Mesendoderm (in vitro differentiated cells): ENCODE measurements at places on chromosomes 5 and 9.

DNA sequence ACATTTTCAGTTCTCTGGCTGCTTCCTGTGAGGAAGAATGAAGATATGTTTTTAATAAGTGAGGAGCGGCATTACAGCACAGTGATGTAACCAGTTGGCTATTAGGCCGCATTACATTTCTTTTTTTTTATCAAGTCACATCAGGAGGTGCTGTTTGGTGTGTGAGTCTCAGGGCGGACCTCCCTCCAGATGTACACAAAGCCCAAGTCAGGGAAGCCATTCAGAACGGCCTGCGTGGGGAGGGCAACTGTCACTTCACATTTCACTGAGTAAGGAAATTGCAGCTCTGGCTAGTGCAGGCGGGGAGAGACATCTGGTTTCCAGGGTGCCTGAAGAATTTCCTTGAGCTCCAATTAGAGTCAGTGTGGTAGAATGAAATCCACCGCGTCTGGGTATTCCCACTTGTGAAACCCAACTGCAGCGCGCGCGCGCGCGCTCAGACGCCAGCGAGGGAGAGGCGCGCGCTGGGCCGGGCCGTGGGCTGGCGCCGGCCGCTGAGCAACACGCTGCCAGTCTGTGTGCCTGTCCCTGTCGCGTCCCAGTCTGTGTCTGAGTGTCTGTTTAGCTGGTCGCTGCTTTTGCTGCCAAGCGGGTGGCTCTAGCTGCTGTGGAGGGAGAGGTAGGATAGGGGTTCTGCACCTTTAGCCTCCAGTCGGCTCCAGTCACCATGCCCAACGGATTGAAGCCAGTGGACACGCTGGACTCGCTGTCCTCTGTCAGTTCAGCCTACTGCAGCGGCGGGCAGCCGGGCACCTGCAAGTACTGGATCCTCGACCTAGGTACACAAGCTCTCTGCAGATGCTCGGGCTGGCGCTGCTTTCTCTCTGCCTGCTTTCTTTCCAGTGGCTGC lies 140.8 kb upstream of the OTULINL start:
- DNase-seq: no peak
- peaks cover 2% of the 10 kb centered on the region for H3K4me1 ChIP-seq
- H3K27ac ChIP-seq: no peak overlapping the region
- H3K27me3 ChIP-seq: no peaks in the 10 kb centered on the region
- no peak overlapping the region for H3K4me3 ChIP-seq

DNA sequence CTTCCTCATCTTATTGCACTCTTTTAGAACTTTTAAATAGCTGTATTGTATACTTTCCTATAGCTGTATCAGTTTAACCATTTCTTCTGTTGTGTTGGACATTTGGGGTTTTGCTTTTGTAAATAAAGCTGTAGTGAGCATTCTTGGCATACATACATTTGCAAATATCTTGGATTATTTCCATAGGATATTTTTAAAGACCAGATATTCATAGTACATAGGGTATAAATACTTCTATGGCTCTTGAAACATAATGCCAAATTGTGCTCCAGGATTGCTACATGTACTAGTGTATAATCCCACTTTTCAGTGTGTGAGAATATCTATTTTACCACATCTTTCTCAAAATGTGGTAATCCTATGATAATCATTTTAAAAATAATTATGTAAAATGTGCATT lies 51.2 kb downstream of the SCAMP1 start:
- no peak overlapping the region for H3K4me3 ChIP-seq
- no peak for DNase-seq
- no peaks in the 10 kb centered on the region for H3K4me1 ChIP-seq
- no peak overlapping the region for H3K27ac ChIP-seq
- H3K36me3 ChIP-seq: no peaks in the 10 kb centered on the region

DNA sequence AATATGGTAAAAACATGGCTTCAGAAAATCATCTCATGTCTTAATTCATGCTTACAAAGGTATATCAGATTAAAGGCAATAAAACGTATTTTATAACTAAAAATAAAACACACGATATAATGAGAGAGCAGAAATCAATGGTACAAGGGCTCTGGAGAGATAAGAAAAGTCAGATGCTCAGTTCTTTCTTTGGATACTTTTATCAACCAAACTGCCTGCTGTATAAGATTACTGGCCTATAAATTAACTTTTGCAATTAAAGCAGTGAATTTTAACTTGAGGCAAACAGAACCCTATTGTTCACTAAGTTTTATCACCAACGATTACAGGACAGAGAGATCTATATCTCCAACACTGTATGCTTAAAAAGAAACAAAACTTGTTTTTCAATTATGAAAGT lies 42.1 kb upstream of the HNRNPA0 start:
- H3K4me1 ChIP-seq: no peaks in the 10 kb centered on the region
- no peak overlapping the region for H3K4me3 ChIP-seq
- no peak for DNase-seq
- H3K27me3 ChIP-seq: no peaks in the 10 kb centered on the region
- no peaks in the 10 kb centered on the region for H3K36me3 ChIP-seq

DNA sequence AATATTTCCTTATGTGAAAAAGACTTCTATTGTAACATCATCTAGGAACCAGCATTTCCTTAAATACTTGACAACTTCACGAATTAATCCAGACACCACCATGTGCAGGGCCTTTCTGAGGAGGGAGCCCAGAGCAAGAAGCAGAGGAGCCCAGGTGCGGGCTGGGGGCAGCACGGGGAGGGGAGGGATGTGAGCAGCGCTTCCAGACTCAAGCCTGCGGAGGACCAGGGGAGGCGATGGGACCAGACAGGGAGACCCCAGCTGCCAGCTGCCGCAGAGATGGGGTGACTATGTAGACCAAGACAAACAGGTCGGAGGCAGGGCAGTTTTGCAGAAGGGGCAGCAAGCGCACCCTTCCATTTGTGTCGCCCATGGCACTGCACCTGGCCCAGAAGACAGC lies 596.1 kb downstream of the IRX1 start:
- no peaks in the 10 kb centered on the region for H3K36me3 ChIP-seq
- H3K4me3 ChIP-seq: no peak overlapping the region
- no peaks in the 10 kb centered on the region for H3K4me1 ChIP-seq
- no peaks in the 10 kb centered on the region for H3K27me3 ChIP-seq
- H3K27ac ChIP-seq: no peak overlapping the region
- peak; percentile 13 for DNase-seq

DNA sequence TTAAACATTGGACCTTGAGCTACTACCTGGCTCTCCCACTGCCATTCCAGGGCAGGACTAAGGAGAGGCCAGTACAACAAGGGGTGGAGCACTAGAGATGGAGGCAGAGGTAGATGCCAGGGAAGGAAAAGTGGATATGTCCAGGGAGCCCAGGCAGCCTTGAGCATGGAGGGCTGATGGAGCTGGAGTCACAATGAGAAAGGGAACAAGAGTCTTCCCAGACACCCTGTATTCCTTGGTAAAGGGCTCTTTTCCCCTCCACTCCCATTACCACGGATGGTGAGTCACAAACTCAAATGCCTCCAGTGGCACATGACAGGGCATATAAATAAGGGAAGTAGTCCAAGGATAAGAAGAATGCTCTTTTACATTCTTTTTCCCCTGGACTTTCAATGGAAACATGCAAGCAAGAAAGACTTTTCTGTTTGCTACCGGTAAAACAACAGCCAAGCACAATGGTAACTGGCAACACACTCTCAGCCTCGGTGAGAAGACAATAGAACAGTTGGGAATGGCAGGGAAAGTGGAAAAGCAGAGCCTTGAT lies 16.7 kb downstream of the ERAP1 start:
- no peaks in the 10 kb centered on the region for H3K27me3 ChIP-seq
- no peaks in the 10 kb centered on the region for H3K4me1 ChIP-seq
- no peak overlapping the region for H3K4me3 ChIP-seq
- no peaks in the 10 kb centered on the region for H3K36me3 ChIP-seq

GRCh38 chr9:15299374-15299939 lies 7.6 kb downstream of the TTC39B start:
- H3K27ac ChIP-seq: no peak overlapping the region
- peak; percentile 61 for DNase-seq
- H3K4me3 ChIP-seq: no peak overlapping the region
- peaks cover 14% of the 10 kb centered on the region for H3K4me1 ChIP-seq

GRCh38 chr9:61665829-61666228 lies 476.0 kb downstream of the SPATA31A7 start:
- H3K27me3 ChIP-seq: no peaks in the 10 kb centered on the region
- H3K4me1 ChIP-seq: no peaks in the 10 kb centered on the region
- no peaks in the 10 kb centered on the region for H3K36me3 ChIP-seq
- no peak overlapping the region for H3K4me3 ChIP-seq
- no peak overlapping the region for H3K27ac ChIP-seq

GRCh38 chr9:2859776-2860379 lies 16.0 kb upstream of the PUM3 start:
- no peaks in the 10 kb centered on the region for H3K4me1 ChIP-seq
- H3K36me3 ChIP-seq: no peaks in the 10 kb centered on the region
- no peaks in the 10 kb centered on the region for H3K27me3 ChIP-seq
- H3K27ac ChIP-seq: no peak overlapping the region

DNA sequence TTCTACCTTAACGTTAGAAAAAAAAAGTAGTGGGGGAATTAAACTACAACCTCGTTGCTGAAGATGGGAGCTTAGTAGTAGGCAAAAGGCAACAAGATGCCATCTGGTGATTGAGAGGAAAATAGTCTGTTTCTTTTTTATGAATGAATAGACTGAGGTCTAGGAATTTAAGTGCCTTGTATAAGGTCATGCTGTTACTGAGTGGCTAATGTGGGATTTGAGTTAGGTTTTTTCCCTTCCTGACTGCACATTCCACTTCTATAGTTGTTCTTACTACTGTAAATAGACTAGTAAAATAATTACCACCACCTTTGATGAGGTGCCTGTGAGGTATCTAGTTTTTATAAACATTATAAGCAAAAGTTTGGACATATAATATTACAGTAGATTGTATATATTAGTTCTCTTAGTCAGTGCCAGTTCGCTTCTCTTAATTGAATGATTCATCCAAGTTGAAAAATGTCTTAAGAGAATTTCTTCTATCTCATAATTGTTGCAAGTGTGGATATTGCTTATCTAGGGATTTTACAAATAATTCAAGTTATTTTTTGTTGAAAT lies 19.1 kb downstream of the FSD1L start:
- H3K4me1 ChIP-seq: no peaks in the 10 kb centered on the region
- no peaks in the 10 kb centered on the region for H3K36me3 ChIP-seq
- H3K27me3 ChIP-seq: no peaks in the 10 kb centered on the region

- H3K27me3 ChIP-seq: no peaks in the 10 kb centered on the region
- H3K4me1 ChIP-seq: no peaks in the 10 kb centered on the region
Measured at GRCh38 chr9:98323051-98323830, 67.8 kb upstream of the TBC1D2 start.
